Fibroblast of lung (primary cell): ENCODE measurements at places on chromosomes 6 and 20.

- peak; percentile 5 for DNase-seq
Observed at GRCh38 chr6:82681119-82681714, 317.6 kb downstream of the TPBG start.

DNA sequence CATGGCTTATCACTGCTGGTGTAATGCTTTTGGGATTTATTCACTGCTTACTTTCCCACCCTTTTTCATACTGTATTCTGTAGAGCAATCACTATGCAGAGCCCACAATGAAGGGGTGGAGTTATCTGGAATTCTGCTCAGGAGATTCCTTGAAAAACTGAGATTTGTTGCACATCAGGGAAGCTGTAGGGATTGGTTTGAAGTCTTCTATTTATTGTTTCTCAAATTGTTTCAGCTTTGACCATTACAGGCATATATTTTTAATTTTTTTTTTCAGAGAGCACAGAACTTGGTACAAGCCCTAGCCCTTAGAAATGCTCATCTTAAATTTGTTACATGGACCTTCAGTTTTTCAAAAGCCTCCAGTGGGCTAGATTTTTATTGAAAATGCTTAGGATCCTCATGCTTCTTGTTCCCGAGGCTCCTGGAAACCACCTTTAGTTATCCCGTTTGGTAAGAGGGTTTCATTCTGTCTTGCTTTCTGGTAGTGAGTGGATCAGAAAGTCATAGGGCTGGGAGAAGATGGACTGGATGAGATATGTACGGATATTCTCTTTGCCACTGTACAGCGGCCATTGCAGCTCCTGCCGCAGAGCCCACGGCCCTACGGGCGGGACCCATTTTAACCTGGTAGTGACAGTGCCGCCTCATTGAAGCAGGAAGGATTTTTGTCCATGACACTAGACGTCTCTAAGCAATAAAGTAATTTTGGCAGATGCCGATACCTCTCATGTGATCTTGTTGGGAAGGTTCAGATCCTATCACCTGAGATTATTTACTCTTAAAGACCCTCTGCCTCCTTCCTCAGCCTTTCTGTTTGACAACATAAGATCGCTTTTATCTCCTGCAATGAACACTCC lies 45.3 kb upstream of the ZNF184 start:
- no peak for DNase-seq

- DNase-seq = no peak
Observed at GRCh38 chr6:34248198-34248726, 544 bp downstream of the SMIM29 start.

GRCh38 chr6:48111575-48111974 lies 578 bp upstream of the PTCHD4 start:
- DNase-seq = no peak

DNA sequence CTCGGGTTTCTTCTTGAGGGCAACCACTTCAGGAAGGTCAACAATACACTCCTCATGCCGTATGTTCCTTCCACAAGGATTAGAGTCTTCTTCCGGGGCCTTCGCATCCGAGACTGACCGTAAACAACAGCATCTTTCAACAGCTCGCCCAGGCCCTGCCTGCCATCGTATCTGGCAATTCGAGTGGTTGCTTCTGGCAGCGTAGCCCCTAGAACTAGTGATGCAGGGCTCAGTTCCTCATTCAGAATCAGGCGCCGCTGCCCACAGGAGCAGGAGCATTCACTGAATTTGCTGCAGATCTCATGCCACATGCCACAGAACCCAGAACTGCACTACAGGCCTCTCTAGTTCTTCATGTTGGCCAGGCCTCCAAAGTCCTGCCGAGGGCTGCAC lies 59.0 kb upstream of the AFDN start:
- DNase-seq = no peak

GRCh38 chr6:91299544-91300491 lies 712.9 kb upstream of the MAP3K7 start:
- DNase-seq = peak; percentile 97

DNA sequence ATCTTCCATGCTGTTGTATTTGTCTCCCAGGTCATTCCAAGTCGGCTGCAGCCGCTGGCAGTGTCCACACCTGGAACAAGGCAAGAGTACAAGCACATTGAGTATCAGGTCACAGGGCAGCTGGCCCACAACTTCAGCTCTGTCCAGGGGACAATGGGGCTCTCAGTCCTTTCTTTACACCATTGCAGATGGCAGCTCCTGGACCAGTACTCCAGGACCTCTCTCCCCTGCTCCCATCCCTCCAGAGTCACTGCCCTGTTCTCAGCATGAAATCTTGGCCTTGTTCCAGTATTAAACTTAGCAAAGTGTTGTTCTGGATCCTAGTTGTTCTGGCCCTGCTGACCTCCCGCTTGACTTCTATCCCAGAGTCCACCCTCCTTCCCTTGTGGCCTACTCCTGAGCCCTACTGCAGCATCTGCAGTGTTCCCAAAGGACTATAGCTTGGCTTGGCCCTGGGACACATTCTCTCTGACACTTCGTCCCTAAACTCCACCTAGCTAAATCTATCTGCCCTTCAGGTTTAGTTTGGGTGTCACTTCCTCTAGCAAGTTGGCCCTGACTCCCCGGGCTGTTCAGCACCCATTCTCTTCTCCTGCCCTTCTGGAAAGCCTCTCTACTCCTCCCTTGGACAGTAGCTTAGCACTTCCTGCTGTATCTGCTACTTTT lies 5.8 kb downstream of the TXNDC5 start:
- DNase-seq = no peak

- no peak for DNase-seq
Observed at GRCh38 chr6:12119085-12119588, 107.0 kb downstream of the HIVEP1 start.

- peak; percentile 67 for DNase-seq
Observed at GRCh38 chr6:17385660-17386059, 7.7 kb upstream of the CAP2 start.
